ENCODE measurements at places on chromosomes 1 and 21. TPM values are rescaled to one million over a fixed set of nuclear protein-coding genes. Genes with fewer than 3 reads are reported as not detected.

GRCh38 chr21:23899561-23899960 is 1707.7 kb downstream of the MRPL39 start:
- no peak for DNase-seq

GRCh38 chr1:46102769-46103476 is 29.5 kb downstream of the PIK3R3 start:
- no peak for DNase-seq

Gene ATP1B1
- 6.1 TPM for total RNA-seq

Gene THEM5
- total RNA-seq = not detected

Gene OR2T11
- total RNA-seq = not detected

DNA sequence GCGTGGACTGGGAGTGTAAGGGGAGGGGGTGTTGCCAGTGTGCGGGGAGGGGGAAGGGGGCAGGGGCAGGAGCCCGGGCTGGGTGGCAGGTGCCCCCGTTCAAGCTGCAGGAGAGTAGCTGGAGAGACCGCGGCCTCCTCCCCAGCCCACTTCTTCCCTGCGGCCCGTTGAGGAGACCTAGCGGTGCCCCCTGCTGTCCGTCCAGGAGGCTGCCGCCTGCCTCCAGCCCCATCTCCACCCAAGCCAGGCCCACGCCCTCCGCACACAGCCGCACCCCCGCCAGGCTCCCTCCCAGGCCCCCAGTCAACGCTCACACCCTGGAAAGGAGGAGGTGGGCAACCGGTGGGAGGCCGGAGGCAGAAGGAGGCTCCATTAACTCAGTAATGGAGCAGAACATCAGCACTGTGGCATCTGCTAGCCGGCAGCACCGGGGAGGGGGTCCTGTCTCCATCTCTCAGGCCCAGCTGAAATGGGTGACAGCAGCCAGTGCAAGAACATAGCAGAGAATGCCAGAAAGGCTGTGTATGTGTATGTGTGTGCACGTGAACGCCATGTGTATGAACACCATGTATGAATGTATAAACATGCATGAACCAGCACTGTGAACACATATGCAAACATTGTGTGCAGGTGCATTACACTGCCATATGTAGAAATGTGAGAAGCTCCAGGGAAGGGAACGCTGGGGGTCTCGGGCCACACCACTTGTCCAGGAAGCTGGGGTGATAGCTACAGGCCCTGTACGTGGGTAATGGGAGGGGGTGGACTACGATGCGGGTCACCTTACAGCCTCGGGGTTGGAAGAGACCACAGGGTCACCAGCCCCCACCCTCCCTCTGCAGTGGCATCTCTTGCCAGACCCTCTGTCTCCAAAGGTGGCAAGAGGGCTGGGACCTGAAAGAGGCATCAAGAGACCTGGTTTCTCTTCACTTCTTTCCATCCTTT is 84.6 kb downstream of the SYT2 start:
- DNase-seq = peak; percentile 53

- no peak for DNase-seq
Measured at GRCh38 chr1:226001088-226001487, 1.9 kb upstream of the SDE2 start.

GRCh38 chr1:15945011-15945831 is 30.7 kb downstream of the ZBTB17 start:
- DNase-seq = no peak

DNA sequence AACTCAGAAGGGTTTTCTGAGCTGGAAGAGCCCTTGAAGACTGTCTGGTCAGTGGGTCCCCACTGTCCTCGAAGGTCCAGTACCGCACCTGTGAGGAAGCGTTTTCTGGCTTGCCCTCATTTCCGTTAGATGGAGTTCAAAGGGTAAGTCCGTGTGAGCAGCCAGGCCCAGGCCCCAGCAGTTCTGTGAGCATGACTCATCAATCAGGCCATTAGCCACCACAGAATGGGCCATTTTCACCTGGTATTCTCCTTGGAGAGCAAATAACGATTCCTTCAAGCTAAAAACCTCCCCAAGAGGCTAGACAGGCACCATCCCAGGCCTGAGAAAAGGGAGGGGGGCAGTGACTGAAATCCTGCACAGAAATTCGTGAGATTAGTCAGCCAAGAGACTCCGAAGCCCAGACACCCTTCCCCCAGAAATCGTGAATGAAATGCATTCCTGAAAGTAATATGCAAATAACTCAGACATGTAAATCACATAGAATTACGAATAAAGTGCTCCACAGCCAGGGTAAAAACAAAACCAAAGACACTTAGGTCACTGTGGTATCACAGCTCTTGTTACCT is 66.0 kb downstream of the BCAR3 start:
- DNase-seq = no peak

DNA sequence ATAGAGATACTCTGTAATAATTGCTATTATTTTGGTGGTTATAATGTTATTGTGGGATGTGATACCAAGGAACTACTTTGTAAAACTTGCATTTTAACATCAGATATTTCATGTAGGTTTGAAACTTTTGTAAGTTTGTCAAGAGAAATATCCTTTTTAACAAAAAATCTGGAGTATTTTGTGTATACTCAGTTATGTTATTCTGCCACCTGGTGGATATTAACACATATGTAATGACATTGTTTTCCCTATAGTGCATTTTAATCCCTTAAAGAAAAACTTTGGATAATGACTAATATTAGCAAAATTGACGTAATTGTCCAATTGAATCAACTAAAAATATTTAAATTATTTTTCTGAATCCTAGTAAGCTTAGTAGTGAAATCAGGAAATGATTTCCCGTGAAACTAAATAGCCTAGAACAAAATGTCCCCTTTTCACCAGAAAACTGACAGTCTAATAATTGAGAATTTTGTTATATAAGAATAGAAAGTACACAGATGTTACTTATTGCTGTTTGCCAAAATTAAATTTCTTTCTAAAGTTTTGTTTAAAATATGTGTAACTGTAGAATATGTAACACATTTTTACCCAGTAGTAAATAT is 39.6 kb downstream of the KCTD3 start:
- no peak for DNase-seq

DNA sequence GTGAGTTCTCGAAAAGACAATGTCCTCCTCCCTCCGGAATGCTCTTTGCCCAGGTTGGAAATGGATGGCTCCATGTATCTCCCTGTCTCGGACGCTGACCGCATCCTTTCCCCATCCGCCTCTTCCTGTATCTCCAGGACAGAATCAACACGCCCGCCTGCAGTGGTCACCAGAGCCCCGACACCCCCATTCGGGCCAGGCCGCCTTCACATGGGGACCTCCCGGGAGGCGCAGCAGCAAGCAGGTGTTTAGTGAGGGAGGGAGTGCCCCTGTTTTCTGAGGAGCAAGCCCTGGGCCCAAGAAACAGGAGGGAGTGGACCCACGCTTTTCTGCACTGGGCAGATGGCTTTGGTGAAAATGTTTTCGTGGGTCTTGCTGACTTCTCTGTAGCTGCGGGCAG is 83.5 kb upstream of the TTC34 start:
- DNase-seq = no peak

- DNase-seq = no peak
Measured at GRCh38 chr1:236141447-236142252, 689 bp upstream of the GPR137B start.

GRCh38 chr21:45982092-45982757 is 655 bp downstream of the COL6A1 start:
- no peak for DNase-seq

Gene EFNA1
- 6.7 TPM for total RNA-seq

GRCh38 chr1:13585612-13585991 is 2.0 kb downstream of the PDPN start:
- DNase-seq = no peak

DNA sequence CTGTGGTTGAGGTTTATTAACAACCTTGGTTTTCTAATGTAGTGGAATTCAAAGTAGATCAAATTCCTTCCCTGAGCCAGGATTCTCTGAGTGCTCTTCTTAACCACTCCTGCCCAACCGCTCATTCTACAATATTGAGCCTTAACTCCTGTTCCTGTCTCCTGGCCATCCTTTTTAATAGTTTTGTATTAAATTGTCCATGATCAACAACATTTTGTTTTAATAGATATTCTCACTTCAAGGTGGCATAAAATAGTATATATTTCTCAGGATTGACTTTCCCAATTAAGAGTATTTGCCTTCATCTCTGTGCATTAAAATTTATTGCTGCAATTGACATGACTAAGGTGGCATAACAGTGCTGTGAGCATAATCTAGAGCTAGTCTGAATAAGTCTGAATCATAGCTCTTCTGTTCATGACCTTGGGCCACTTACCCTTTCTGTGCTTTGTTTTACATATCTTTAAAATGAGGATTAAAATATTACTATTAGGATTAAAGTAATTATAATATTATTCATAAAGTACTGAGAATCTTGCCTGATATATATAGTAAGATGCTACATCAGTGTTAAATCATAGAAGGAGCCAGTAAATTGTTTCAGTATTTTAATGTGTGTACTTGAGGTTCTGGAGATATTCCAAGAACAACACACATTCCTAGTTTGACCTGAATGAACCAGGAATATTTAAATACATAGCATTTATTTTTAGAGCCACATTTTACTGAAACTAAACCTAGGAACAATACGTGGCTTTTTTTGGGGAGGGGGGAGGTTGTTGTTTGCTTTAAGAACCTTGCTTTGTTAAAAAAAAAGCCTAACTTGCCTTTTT is 76.4 kb downstream of the ADGRL2 start:
- DNase-seq = no peak

GRCh38 chr1:3584915-3585314 is 26.4 kb downstream of the MEGF6 start:
- DNase-seq = no peak

- no peak for DNase-seq
Measured at GRCh38 chr21:34967509-34968289, 81.4 kb downstream of the RUNX1 start.

- DNase-seq = peak; percentile 23
Measured at GRCh38 chr1:165403835-165404482, 41.0 kb downstream of the RXRG start.

DNA sequence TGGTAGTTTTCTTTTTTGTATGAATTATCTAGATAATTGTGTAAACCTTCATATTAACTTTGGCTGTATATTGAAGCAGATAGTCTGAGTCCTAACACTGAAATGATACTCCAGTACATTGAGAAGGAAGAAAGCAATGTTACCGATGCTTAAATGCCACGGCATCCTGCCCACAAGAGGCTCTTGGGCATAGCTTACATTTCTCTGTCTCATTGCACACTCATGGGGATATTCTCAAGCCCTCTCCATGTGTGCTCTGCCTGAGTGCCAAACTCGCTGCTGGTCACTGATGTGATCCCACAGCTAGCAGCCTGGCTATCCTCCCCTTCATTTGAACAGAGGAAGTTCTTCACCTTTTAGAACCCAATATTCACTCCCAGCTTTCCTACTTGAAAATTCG is 179.4 kb downstream of the TGFB2 start:
- DNase-seq = no peak

- DNase-seq = no peak
Measured at GRCh38 chr1:54396261-54396933, 9.8 kb downstream of the SSBP3 start.

Gene ECM1
- total RNA-seq = 1.4 TPM

GRCh38 chr21:38847556-38847955 is 41.8 kb downstream of the ETS2 start:
- DNase-seq = no peak

DNA sequence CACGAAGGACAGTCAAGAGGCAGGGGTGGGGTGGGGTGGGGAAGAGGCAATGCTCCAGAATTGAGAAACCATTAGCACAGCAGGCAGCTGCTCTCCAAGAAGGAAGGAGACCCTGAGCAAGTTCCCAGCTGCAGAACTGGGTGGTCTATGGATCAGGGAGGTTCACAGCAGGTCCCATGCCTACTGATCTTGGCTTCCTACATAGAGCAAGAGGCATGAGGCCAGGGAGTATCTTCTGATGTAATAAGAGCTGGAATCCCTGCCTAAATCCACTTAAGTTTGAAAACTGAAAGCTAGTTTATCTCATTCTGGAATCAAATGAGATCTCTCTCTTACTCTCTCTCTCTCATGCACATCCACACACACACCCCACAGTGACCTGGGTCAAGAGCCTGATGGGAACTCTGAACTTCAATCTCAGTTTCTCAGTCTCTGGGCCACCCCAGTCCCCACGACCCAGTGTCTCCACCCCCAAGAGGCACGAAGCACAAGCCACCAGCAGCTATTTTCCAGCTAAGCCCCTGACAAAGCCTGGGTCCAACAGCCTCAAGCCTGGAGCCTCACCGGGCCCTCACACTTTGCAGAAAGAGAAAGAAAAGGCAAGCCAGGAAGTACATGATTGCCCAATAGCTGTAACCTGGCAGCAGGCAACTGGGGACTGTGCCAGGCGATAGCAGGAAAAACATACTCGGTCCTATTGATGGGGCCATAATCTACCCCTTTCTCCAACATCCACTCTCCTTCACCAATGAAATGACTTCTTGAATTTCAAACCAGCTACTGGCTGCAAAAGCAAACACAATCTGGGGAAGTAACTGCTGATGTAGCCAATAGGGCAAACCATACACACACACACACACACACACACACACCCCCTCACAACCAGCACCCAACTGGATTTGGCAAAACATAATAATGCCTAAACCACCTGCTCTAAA is 2.2 kb downstream of the NUAK2 start:
- peak; percentile 36 for DNase-seq

GRCh38 chr1:236705771-236706170 is 19.5 kb downstream of the ACTN2 start:
- DNase-seq = no peak

GRCh38 chr1:36942148-36942547 is 92.2 kb downstream of the GRIK3 start:
- no peak for DNase-seq

DNA sequence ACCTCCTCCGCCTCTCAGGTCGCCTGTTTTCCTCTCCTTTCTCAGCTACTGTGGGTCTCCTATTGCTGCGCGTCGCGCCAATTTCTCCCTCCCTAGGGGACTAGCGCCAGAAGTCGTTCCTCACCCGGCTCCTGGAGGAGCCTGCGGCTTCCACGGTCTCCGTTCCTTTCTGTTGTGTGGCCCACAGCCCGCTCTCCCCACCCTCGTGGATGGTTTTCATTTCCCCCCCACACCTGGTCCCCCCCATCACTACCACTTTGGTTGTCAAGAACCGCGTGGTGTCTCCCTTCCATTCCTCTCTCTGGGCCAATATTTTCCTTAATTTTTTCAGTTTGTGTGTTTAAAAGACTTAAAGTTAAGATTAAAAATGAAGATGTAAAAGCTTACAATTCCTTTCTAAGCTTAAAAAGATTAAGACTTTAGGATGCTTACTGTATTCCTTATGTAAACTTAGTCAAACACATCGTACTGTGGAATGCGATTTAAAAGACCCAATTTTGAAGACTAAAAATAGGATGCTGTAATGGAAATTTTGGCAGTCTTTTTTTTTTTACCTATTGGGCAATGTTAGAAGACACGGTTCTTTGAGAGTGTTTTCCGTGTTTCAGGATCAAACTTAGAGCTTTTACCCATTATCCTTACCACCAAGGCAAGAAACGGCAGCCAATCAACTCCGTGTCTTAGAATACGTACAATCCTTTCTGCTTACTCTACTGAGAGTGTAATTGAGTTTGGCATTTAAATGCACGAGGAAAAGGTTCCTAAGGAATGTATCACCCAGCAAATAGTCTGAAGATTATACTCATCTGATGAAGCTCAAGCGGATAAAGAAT is 773 bp downstream of the CNST start:
- no peak for DNase-seq

Gene TRPM2
- 8.6 TPM for total RNA-seq

Gene SPRR1B
- not detected for total RNA-seq
